Bronchus fibroblast of lung (primary cell): ENCODE measurements at places on chromosomes 13 and 19. TPM values are rescaled to one million over a fixed set of nuclear protein-coding genes. Genes with fewer than 3 reads are reported as not detected.

The NOVA2 gene
- total RNA-seq: under 0.01 TPM in 1 of 2 replicates, not detected in the other

The NPAS1 gene
- total RNA-seq: 0.15 and 0.34 TPM in 2 replicates

The KLK2 gene
- total RNA-seq: 0.89 TPM in 1 of 2 replicates, not detected in the other

The ZNF470 gene
- 0.59 and 1.2 TPM in 2 replicates for total RNA-seq

The MYDGF gene
- 148 and 163 TPM in 2 replicates for total RNA-seq

The TUBB4A gene
- total RNA-seq: not detected in 2 replicates
